ENCODE measurements at places on chromosomes 1 and 21.
A peak's percentile ranks its signal among the peaks of the same experiment; 100 is the strongest.

- no peak for DNase-seq
These were observed 9.1 kb downstream of the NES start for GRCh38 chr1:156667968-156668709.

DNA sequence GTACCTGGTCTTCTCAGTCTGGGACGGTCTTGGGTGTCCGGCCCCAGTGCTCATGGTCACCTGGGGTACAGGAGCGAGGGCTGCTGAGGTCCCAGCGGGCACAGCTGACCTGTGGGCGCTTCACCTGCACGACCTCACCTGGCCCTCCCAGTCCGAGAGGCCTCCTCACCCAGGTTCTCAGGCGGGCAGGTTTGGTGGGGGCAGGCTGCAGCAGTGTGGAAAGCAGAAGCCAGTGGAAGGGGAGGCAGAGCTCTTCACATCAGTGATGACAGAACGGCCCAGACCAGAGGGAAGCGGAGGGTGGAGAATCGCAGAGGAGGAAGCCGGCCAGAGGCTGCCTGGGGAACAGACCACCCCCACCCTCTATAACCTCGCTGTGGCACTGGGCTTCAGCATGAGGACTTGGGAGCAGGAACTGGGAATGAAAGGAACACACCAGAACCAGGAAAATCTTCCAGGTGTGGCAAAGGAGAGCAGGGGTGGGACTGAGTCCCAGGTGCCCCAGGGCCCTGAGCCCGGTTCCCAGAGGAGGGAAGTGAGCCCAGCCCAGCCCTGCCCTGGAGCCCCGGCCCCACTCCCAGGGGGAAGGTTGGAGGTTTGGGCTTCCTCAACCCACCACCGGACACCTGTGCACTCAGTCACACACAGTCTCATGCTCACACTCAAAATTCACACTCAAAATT is 265.2 kb upstream of the VAMP3 start:
- DNase-seq = no peak

DNA sequence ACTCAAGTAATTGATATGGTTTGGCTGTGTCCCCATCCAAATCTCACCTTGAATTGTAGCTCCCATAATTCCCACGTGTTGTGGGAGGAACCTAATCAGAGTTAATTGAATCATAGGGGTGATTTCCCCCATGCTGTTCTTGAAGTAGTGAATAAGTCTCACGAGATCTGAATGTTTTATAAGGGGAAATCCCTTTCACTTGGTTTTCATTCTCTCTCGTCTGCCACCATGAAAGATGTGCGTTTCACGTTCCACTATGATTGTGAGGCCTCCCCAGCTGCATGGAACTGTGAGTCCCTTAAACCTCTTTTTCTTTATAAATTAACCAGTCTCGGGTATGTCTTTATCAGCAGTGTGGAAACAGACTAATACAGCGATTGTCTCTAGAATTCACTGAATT is 135.4 kb downstream of the BACH1 start:
- no peak for DNase-seq

GRCh38 chr1:155981266-155982088 is 3.1 kb upstream of the ARHGEF2 start:
- no peak for DNase-seq

DNA sequence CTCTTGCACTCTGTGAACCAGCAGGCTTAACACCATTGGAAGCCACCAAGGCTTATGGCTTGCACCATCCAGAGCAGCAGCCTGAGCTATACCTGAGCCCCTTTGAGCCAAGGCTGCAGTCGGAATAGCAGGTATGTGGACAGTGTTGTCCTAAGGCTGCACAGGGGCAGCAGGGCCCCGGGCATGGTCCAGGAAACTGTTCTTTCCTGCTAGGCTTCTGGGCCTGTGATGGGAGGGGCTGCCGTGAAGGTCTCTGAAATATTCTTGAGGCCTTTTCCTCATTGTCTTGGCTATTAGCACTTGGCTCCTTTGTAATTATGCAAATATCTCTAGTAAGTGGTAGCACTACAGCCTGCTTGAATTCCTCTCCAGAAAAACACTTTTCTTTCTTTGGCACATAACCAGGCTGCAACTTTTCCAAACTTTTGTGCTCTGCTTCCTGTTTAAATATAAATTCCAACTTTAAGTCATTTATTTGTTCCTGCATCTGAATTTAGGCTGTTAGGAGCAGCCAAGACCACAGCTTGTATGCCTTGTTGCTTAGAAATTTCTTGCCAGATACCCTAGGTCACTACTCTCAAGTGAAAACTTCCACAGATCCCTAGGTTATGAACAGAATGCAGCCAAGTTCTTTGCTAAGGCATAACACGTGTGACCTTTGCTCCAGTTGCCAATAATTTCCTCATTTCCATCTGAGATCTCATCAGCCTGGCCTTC is 5.2 kb downstream of the KRTAP20-4 start:
- DNase-seq = no peak

- DNase-seq = no peak
These were observed 42.8 kb downstream of the C8A start for GRCh38 chr1:56897150-56898004.

GRCh38 chr1:240608707-240609106 is 3.2 kb downstream of the GREM2 start:
- no peak for DNase-seq

GRCh38 chr1:25832336-25833037 is 12.7 kb downstream of the MTFR1L start:
- DNase-seq = no peak

DNA sequence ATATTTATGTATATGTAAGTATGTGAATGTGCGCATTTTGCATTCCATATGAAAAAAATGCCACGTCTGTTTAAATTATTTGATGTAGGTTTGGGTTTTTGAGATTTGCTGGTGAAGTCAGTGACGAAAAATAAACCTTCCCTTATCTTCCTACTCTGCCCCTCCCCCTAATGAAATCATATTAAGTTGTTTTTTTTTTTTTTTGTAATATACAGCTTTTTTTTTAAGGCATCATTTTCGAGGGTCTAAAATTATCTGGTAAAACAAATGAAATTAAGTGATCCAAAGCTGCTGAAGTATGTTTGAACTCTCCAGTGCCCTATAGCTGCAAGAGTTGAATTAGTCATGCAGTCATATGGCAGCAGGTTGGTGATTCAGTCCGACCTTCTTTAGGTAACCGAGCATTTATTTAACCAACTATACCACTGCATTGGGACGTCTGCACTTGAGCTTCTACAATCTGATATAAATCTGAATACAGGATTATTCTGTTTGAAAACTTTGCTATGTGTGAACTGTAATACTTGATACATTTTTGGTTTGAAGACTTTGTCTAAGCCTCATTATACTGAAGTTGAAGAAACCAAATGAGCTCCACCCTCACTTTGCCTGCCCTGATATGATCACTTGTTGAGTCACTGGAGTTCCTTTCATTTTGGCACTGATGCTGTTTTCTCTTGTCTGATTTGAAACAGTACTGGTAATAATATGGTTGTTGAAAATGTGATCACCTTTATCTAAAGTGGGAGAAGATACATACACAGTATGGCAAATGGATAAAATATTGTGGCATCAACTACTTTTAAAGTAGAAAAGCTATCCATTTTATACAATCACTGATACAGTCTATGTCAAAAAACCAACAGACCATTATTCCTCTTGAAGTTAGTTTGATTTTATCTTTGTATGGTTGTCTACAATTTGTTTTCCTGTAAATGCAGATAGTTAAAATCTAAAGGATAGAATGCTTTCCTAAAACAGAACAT is 11.7 kb downstream of the PDIK1L start:
- no peak for DNase-seq

DNA sequence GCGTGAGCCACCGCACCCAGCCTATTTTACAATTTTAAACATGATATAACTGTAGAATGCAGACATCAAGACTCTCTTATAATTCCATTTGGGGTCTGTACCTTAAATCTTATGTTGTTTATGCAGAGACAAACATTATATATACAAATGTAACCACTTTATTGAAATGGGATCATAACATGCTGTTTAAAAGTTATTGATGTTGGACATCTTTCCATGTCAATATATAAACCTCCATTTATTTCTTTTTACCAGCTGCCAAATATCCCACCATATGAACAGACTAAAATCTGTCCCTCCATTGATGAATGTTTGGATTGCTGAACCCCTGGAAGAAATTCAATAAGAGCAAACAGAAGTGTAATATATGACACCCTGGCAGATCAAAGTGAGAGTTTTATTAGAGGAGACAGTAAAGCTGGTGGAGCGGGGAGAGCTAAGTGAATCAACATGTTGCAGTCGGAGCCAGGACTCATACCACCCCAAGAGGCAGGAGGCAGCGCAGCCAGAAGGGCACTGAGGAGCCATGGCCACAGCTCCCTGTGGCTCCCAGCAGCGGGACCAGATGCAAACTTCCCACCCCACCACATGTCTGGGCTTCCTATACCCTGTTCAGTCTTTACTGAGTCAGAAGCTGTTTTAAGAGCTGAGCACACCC is 4.7 kb upstream of the PCSK9 start:
- no peak for DNase-seq

- DNase-seq = no peak
These were observed 25.6 kb downstream of the SEC16B start for GRCh38 chr1:177944016-177944949.

DNA sequence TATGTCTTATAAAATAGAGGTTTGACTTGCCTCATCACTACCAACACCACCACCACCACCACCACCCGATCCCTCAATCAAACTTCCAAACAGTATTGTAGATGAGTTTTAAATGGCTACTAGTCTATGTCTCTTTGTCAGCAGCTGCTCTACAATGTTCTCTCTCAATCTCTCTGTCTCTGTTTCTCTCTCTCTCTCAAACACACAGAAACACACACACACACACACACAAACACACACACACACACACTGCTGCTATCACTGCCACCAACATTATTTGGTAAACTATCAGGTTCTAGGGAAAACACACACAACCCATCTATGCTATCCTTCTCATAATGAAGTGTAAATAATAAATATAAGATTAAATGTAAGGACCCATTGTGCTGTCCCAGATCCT is 2.4 kb downstream of the TNFSF4 start:
- DNase-seq = no peak

DNA sequence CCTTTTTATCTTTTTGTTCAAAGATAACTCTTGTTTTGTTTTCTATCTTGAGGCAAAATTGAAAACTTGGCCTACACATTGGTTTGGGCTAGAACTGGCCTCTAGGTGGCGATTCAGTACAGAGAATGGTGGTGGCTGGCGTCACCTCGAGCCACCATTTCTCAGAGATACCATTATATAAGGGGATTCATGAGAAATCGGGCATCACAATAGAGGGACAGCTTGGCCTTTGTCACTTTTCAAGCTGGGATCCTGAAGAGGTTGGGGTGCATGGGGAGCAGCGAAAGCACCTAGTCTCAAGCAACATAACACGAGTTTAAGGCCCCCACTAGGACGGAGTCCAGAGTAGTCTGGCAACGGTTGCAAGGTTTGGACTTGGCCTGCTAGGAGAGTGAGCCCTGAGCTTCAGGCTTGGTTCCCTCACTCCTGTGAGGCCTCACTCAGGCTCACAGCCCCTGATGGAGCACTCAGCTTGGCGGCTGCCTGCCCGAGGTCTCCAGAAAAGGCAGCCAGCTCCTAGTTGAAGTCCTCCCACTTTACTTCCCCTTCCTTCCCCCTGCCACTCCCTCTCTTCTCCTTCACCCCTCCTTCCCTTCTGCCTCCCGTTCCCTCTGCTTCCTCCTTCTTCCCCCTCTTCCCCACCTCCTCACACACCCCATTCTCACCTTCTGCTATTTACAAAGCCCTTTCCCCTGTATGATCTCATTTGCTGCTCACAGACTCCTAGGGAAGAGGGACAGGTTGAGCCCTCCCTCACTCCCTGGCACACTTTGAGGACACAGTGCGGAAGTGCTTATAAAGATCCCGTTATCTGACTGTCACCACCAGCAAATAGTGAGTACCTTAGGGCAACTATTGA is 67.8 kb downstream of the LRIG2 start:
- DNase-seq = peak; percentile 17

- no peak for DNase-seq
These were observed 29.0 kb upstream of the CTBS start for GRCh38 chr1:84603223-84603622.

DNA sequence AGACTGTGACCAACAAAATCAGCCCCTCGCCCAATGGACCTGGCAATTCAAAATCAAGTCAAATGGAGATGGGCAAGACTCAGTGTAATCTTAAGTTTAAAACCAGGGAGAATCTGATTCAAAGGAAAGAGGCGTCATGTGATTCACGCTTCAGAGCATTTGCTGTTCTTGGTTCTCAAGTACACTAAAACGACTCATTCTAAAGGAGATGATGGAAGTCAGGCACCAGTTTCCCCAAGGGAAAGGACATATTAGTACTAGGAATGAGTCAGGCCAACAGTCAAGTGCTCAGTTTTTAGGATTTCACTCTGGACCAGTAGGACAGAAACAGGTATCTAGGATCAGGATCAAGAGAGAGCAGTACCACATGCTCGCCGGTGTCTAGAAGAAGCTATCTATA is 429.6 kb downstream of the PLPP3 start:
- no peak for DNase-seq

Measured in GM12891 (cell line).